HAP-1 (cell line): ENCODE measurements at places on chromosomes 3 and 15.
A peak's percentile ranks its signal among the peaks of the same experiment; 100 is the strongest.

DNA sequence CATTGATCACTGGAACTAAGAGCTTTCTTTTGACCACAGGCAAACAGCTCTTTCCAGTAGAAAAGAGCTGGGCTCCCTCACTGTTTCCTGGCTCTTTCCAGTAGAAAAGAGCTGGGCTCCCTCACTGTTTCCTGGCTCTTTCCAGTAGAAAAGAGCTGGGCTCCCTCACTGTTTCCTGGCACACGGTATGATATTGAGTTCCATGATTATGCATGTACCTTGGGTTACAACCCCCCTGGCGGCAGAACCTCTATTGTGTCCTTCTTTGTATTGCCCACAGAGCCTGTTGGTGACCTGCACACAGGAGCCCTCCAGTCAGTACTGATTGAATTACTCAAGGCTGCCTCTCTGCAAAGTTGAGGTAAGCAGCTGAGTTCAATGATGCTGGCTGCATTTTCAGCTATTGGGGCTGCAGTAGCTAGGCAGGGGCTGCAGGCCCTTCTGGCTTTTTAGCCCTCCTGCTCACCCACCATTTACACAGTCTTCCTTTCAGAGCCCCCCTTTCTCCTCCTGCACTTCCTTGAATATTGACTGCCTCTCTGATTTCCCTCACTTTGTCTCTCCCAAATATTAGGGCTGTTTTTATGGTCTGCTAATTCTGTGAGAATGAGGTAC lies 10.2 kb downstream of the ACKR2 start:
- peak; percentile 44 for DNase-seq

DNA sequence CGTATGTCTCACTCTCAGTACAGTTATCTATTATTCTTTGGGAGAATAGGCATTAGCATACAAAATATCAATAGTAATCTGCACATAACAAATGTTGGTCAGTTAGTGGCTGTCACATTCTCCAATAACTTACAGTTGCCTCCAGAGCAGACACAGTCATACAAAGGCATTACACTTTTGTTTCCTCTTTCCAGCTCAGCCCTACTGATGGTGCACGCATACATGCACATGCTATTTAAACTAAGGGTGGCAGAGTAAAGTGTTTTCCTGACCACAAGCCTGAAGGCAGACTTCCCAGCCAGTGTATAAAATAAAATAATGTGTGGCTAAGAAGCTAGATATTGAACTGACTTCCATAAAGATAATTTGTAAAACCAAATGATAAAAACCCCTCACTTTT lies 47.6 kb downstream of the PHLDB2 start:
- DNase-seq = no peak

DNA sequence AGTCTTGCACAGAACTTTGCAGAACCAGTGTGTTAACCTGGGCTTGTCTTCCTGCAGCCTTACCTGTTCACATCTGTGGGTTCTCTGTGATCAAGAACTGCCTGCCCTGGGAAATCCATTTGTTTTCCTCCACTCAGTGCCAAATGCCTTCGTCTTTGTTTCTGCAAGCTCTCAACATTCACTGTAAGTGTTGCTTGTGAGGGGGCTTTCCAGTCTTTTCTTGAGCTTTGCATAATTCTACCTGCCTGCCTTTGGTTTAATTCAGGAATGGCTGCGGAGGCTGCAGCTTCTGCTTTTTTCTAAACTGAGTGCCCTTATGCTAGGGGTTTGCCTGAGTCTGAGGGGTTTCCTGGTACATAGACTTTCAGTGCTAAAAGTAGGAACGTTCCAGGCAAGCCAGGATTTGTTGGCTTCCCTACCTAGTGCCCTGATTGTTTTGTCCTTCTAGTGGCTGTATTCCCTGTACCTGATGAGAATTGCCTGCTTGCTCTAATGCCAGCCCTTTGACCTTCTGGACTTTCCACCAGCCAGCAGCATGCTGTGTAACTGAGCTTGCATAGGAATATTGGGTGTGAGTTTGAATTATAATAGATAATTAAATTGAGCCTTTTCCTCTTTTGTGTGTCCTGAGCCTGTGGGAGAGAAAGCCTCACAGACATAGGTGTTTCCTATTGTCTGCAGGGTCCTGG lies 96.6 kb upstream of the CLSTN2 start:
- no peak for DNase-seq

DNA sequence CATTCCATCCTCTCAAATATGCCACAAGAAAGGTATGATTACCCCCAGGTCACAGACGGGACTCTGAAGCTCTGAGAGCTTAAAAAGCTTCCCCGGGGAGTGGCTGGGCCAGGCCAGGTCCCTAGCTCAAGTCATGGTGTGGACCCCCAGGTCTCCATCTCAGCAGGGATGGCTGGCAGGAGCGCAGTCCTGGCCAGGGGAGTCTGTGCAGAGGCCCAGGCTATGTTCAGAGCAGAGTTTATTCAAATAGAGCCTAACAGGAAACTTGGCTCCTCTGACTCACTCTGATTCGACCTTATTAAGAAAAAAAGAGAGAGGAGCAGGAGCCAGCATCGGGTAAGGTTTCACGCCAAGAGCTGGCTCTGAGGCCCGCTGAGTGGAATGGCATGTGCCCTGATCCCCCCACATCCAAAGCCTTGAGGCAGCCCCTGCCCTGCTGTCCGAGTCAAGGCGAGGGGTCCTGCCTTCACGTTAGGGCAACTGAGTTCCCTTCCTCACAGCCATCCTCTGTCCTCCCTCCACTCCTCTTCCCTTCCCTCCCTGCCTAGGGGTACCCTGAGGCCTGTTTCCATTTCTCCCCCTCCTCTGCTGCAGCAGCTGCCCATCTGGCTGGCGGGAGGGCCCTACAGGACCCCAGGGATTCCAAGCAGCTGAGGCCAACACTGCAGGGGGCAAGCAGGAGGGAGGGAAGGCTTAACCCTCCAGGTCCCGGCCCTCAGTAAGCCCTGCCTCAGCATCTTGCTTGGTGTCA lies 1.9 kb upstream of the LOXL1 start:
- DNase-seq = no peak

- no peak for DNase-seq
Observed at GRCh38 chr15:58285212-58285920, 146.4 kb upstream of the LIPC start.

- no peak for DNase-seq
Observed at GRCh38 chr3:151412989-151413388, 28.4 kb upstream of the P2RY12 start.

- no peak for DNase-seq
Observed at GRCh38 chr3:45124352-45124751, 21.8 kb downstream of the CDCP1 start.

DNA sequence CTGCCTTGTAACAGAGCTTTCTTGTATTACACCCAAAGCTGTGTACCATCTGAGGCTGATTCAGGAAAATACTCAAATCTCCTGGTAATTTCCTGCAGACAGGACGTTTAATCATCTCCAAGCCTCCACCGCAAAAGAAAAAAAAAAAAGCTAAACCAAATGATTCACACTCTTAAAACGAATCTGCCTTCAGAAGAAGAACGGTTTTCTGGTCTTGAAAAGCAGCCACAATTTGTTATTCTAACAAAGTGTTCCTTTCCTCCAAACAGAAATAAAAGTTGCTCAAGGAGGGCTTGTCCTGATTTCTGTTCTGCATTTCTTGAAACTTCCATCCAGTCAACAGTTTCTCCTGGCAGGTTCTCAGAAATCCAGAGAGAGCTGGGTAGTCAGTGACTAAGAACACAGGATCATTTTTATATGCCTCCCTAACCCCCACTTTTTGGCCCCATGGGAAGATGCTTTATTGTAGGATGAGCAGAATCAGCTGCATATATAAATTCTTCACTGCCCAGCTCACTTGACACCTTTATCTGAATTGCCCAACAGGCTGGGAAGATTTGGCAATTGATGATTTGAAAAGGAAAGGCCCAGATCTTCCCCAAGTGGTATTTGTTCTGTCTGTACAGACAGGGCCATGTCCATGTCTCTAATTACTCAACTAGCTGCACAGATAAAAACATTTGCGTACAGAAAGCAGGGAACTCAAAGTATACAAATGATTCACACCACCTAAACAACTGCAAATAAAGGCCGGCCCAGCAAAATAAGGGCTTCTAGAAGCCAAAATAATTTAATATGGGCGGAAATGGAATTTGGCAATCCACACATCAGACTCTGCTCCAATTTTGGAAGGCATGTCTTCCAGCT lies 41.0 kb upstream of the PRICKLE2 start:
- DNase-seq = no peak

DNA sequence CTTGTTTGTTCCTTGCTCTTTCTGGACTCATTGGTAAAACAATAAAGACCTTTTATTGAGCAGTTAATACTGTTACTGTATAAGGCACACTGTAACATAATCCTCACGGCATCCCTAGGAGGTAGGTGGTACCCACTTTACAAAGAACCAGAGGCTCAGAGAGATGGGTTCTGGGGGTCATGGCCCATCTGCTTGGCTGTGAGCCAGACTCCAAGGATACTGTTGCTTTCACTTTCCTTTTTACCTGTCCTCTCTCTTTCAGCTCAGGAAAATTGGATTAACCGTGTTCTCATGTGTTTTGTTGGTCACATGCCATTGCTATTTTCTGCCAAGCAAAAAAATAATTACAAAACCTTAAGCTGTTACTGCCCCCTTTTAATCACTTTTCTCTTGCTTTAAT lies 34.8 kb upstream of the FILIP1L start:
- DNase-seq = no peak

DNA sequence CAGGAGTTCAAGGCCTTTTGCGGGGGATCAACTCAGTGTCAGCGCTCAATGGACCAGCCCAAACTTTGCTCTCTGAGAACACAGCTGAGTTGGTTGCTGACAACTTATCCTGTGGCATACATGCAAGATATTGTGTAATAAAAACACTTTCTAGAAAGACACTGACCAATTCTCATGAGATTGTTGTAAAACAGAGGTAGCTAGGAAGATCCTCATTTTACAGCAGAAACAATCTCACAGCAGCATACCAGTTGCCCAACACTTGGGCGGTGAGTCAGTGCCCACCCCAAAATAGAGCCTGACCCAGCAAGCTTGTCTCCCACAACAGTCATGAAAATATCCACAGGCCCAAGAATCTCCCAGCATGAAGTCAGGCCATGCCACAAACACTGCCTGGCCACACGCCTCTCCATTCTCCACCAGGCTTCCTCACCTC lies 18.2 kb downstream of the KLHL6 start:
- DNase-seq = no peak

GRCh38 chr3:51362476-51362875 lies 22.6 kb upstream of the MANF start:
- no peak for DNase-seq

DNA sequence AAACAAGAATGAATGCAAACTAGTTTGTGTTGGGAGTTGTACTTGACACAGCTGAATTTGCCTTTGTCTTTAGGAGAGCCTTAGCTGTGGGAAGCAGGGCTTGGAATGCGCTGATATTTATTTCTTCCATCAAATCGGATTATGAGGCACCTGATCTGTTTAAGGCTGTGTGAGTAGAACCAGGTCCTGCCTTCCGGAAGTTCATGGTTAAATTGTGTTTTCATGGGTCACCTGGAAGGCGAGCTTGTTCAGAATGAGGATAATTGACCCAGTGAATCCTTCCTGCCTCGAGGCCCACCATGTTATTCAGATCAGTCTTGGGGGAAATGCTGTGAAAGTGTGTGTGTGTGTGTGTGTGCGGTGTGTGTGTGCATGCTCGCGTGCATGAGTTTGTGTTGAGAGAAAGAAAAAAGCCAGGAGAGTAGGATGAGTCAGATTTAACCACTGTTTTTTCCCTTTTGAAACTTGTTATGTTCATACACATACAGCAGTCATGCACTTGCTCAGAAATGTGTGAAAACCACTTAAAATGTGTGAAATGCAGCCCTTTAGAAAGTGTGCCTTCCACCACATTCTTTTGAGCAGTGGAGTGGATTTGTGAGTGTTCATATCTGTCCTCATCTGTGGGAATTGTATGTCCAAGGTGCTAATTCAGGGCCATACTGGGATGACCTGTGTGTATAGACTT lies 36.7 kb downstream of the SMAD3 start:
- no peak for DNase-seq

DNA sequence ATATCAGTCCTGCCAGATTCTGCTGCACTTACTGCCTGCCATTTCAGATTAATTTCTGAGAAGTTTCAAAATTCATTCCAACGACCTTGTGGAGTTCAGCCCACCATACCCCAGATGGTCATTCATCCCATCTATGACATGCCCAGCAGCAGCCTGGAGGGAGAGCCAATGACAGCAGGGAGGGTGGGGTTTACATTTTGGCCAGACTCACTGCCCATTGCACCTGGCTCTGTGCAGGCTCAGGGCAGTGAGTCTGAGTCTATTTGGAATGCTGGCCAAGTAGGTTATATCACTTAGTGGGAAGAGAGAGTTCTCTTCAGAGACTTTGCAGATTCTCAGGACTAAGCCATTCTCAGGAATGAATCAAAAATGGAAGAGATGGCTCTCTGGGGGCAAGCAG lies 21.5 kb downstream of the SRPRB start:
- no peak for DNase-seq

DNA sequence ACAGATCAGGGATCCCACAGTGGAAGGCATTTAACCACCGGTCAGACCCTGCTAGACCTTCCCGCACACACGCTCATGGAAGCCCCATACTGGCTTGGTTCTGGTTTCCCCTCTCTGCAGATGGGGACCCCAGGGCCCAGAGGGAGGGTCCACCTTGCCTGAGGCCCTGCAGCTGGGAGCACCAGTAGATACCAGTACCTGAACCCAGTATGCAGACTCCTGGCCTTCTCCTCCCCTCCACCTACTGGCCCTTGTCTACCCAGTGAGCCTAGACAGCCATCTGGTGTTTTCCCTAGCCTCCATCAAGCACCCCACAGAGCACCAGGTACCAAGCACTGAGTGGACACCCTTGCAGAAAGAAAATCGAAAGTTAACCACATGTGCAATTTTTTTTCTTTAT lies 65.1 kb downstream of the MEGF11 start:
- no peak for DNase-seq

- DNase-seq = no peak
Observed at GRCh38 chr15:96415513-96416217, 85.2 kb downstream of the NR2F2 start.

DNA sequence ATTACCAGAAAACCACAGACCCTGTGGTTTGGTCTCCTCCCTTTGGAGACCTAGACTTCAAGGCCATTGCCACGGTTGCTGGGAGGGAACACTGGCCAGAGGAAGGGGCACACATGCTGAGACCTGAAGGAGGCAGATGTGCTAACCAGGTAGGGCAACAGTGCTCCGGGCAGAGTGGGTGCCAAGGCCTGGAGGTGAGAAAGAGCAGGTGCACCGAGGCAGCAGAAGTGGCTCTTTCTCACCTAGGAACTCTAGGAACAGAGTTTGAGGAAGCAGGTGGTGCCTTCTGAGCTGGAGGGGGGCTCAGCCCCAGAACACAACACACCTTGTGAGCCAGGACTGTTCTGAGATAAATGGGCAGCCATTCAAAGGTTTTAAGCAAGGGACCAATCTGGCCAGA lies 106.1 kb downstream of the MEGF11 start:
- no peak for DNase-seq

- no peak for DNase-seq
Observed at GRCh38 chr3:126693921-126694320, 10.1 kb upstream of the CHCHD6 start.

- no peak for DNase-seq
Observed at GRCh38 chr3:71080517-71081083, 502.9 kb downstream of the FOXP1 start.

- no peak for DNase-seq
Observed at GRCh38 chr15:42102646-42103235, 8.4 kb upstream of the PLA2G4D start.

- no peak for DNase-seq
Observed at GRCh38 chr3:134008630-134009156, 21.0 kb downstream of the SLCO2A1 start.
